Right kidney (tissue), 9 donors: ENCODE measurements at places on chromosomes 7 and 10.

DNA sequence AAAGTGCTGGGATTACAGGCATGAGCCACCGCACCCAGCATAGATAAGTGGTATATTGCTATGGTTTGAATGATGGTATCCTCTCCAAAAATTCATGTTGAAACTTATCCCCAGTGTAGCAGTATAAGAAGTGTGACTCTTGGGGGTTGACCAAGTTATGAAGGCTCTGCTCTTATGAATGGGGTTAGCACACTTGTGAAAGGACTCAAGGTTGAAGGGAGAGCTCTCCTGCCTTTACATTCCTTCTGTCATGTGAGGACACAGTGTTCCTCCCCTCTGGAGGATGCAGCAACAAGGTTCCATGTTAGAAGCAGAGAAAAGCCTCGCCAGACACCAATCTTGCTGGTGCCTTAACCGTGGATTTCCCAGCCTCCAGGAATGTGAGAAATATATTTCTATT is 58.0 kb downstream of the ADK start:
- DNase-seq, result no peak

DNA sequence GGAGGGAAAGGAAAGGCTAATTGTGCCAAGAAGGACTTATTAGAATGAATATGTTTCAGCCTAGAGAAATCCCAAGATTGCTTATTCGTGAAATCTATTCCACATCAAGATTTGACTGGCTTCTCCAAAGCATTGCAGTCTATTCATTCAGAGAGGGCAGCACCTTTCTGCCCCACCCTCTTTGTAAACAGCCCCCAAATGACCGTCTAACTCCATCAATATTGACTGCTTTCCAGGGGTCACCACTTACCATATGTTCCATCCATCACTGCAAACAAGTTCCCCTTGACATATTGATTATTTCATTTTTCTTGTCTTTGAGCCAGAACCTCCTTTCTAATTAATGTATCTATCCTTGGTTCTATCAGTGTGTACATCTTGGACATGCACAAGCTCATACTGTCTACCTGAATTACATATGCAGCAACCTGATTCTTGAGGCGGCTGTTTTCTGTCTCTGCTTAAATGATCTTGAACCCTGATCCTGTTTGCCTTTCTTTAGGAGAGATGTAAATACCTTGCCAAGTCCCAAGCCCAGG is 44.2 kb upstream of the PTER start:
- DNase-seq, result no peak

- DNase-seq, result no peak
These were observed 15.3 kb downstream of the MRPL32 start for GRCh38 chr7:42947521-42947920.

DNA sequence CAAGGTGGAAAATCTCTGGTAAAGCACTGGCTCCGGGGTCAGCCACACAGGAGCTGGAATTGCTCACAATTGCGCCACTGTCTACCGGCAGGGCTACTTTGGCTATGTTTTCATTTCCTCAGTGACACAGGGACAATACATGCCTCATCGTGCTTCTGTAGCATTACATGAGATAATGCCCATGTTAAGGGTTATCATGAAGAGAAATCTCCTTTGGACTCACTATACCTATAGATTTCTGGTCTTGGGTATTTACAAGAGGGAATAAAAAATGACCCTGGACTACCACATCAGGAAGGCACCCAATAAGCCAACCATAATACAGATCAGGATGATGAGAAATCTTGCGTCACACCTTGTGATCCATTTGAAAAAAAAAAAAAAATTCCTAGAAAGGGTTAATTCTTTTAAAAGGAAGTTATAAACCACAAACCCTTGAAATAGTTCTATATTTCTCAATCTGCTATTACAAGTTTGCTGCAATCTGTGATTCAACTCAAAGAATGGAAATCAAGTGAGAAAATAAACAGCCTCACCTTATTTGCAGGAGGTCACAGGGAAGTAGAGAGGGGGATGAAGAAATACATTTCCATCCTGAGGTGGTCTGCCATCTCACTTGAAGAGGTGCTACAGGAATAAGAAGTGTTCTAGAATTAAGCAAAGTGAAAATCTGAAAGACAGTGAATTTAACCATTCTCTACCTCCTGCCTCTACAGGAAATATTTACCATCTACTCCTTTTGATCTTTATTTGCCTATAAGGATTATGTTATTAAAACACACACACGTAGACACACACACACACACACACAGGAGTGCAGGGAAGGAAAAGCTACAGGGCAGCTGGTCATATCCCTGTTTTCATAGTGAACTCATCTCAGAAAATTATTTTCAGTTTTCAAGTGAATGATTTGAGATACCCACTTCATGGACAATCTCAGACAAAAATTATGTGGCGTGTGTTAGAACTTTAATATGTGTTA is 231.3 kb upstream of the CELF2 start:
- DNase-seq, result no peak

DNA sequence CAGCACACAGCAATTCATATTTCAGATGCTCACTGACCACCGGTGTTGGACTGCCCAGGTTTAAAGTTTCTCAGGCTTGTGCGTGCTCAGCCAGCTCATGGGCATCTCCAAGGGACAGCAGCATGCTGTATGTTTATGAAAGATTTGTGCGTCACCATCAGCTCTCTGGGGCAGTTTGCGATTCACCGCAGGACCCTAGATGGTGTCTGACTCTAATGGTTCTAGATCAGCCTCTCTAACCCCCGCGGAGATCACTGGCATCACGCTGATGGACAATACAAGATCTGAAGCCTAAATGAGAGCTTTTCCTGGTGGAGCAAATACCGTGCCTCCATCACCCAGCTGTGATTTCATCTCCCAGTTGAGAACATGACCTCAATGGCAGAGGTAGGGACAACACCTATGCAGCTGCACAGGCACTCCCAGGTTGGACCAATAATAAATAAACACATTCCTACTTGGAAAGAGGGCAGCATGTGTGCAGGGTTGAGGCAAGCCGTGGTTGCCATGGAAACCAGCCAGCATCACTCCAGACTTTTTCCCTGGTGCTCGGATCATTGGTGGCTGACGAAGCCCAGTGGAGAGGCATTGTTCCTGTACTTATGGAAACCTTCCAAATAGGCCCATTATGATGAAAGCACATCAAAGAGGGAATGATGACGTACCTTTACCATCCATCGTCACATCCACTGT is 253.6 kb downstream of the KCNMA1 start:
- no peak for DNase-seq

- no peak for DNase-seq
These were observed 24.3 kb downstream of the GARS1 start for GRCh38 chr7:30618961-30619360.

GRCh38 chr10:78231939-78232338 is 198.3 kb downstream of the RPS24 start:
- DNase-seq, result no peak

DNA sequence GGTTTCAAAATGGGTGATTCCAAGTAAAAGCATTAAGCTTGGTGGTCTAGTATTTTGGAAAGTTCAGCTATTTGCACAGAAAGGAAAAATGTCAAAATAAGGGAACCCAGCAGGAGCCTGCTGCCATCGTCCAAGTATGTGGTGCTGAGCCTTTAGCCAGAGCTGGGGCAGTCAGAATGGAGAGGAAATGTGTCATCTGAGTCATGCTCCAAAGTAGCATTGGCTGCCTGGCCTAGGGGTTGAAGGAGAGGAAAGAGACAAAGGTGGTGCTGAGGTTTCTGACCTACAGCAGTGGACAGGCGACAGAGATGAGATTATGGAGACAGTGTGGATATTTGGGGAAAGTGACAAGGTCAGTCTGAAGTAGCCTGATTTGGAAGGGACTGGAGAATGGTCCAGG is 103.9 kb downstream of the PLCE1 start:
- no peak for DNase-seq

GRCh38 chr7:112122144-112122543 is 84.1 kb downstream of the DOCK4 start:
- no peak for DNase-seq

DNA sequence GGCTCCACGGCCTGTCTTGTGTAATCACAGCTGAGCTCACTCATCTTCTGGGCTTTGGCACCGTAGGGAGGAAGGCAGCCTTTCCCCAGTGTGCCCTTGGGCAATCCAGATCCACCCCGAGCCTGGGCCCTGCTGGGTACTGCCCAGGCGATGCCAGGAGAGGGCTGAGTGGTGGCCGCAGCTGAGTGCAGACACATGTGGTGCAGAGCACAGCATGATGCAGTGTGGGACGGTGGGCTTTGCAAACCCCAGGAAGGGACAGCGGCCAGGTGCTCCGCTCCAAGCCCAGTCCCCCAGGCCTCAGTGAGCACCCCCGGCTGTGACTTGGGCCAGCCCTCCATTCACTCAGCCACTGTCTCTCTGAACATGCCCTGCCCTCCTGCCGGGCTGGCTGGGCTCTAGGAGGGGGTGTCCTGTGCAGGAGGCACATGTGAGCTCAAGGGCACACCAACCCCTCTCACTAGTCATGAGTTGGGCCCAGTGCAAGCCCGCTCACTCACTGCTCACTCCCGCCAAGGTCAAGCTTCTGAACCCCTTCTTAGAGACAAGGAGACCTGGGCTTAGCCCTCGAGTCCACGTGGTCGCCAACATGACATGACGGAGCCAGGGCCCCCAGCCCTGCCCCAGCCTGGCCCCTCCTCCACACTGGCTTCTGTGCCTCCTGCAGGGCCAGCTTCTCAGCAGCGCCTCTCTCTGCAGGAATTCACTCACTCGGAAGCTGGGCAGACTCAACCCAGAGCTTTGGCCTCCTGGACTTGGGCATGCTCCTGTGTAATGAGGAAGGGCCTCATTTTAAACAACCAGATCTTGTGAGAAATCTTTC is 77.5 kb upstream of the INSIG1 start:
- DNase-seq, result peak; percentile 13

DNA sequence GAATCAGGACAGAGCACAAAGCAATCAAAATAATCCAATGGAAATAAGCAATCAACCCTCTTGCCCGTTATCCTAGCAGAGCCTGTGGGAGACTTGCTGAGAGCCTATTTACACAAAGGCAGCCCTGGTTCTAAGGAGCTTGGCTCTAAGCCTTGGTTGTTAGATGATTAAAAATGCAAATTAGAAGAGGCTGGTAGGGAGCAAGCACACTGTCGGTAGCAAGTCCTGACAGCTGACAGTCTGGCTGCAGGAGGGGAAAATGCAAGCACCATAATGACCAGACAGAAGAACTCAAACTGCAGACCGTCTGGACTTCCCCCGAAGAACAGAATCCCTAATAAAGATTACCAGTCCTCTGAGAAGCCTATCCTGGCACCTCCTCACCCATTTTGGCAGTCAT is 131.8 kb upstream of the CTTNBP2 start:
- no peak for DNase-seq

DNA sequence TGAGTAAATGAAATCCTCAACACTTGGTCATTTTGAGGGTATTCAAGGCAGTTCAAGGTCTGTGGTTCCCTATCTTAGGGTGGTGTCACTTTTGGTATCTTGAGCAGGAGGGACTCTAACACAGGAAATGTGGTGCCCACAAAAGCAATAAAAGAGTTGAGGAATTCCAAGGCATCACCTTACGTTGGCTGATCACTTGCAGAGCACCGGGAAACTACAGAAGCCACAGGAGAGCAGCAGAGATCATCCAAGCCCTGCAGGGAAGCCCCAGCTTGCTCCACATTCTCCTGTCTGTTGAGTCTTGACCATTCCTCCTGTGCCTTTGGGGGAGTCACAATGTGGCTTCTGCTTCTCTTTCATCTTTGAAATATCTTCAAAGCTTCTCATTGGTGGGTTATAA is 565.8 kb upstream of the ADARB2 start:
- no peak for DNase-seq

DNA sequence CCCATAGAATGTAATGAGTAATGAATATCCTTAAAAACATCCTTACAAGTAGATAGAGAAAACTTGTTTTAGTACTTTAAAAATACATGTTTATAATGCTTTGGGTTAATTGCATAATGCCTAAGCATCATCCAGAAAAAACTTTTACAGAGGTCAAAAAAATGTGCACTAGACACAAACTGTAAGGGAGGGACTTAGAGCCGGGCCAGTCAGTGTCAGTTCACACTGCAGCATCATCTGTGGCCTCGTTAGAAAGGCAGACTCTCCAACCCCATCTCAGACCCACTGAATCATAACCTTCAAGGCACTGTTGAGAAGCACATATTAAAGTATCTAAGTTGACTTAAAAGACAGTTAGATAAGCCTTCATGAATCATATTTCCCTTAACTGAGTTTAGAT is 230.1 kb upstream of the PRPS1L1 start:
- no peak for DNase-seq

- DNase-seq, result no peak
These were observed 277.8 kb downstream of the EXOC4 start for GRCh38 chr7:133530682-133531081.

GRCh38 chr10:33441561-33441960 is 107.1 kb upstream of the NRP1 start:
- no peak for DNase-seq

DNA sequence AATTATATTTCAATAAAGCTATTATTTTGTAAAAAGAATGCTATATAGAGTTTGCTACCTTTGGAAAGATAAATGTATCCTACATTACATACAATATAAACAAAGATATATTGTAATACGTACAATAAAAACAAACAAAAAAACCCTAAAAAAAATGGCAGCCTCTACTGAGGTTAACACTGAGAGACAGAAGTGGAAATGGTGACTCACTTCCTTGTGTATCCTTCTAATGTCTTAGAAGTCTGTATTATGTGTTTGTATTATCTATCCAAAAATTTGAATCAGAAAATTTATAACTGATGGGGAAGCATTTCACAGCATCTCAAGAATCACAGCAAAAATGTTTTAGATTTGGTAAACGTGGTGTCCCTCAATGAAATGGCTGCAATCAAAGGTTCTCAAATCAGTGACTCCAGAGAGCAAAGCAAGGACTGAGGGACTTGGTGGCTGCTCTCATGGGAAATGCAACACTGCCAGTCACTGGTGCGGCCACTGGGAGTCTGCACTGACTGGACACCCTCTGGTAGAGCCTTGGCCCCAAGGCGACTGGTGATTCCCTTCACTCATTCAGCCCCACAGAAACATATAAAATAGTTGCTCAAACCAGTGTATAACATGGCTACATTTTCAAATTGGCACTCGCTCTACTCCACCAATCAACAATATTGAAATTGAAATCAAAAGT is 53.8 kb downstream of the PANK1 start:
- DNase-seq, result no peak

DNA sequence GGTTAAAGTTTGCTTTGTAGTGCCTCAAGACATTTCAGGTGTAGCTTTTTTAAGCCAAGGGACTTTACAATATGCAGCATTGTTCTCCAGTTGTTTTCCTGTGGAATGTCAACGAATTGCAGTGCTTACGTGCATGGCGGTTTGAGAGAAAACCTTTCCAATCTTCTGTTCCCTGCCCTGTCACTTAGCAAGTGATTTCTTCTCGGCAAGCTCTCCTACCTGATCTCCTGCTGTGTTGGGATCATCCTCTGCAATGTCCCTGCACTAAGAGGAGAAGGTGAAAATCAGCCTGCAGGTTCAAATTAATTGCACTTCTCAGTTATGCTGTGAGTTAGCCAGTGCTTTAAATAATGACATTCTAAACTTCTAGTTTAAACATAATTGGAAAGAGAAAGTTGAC is 197.6 kb upstream of the FZD1 start:
- no peak for DNase-seq
